ENCODE measurements at places on chromosomes 3 and 15.

GRCh38 chr3:34421762-34422161, 623.3 kb downstream of the PDCD6IP start:
- no peak for DNase-seq

GRCh38 chr15:33584797-33585196, 274.0 kb downstream of the RYR3 start:
- DNase-seq: no peak

- DNase-seq: no peak
These were observed 6.1 kb upstream of the MB21D2 start for GRCh38 chr3:192923731-192924130.

DNA sequence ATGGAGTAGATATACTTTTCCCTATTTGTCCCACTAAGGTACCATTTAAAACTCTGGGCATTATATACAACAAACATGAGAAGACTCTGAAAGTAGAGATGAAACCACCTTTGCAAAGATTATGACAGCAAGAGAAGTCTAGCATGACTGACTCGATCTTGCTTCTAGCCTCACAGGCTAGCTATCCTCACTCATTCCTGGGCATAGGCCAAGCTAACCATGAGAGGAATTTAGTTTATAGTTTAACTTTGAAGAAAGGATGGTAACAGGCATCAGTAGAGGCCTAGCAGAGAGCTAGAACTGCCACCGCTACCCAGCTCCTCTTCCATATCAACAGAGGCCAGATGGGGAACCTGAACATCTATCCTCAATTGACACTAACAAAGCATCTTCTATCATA, 63.5 kb upstream of the FSIP1 start:
- DNase-seq: no peak

DNA sequence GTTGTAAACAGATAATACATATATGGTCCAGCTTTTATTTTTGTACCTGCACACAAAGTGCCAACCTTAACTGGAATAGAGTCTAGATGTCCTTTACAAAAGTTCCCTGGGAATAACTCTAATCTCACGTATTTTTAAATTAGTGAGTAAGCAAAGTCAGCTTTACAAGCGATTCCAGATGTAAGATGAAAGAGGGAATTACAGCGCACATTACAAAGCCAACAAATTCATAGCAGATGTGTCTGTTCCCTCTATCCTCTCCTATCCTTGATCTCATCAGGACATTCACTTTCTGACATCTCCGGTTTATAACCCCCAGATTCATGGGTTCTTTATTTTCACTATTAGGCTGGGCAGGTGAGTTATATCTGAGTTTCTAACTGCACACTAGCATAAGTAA, 406.8 kb upstream of the ZNF385D start:
- DNase-seq: no peak

GRCh38 chr3:190646996-190647395, 133.1 kb downstream of the IL1RAP start:
- DNase-seq: no peak

DNA sequence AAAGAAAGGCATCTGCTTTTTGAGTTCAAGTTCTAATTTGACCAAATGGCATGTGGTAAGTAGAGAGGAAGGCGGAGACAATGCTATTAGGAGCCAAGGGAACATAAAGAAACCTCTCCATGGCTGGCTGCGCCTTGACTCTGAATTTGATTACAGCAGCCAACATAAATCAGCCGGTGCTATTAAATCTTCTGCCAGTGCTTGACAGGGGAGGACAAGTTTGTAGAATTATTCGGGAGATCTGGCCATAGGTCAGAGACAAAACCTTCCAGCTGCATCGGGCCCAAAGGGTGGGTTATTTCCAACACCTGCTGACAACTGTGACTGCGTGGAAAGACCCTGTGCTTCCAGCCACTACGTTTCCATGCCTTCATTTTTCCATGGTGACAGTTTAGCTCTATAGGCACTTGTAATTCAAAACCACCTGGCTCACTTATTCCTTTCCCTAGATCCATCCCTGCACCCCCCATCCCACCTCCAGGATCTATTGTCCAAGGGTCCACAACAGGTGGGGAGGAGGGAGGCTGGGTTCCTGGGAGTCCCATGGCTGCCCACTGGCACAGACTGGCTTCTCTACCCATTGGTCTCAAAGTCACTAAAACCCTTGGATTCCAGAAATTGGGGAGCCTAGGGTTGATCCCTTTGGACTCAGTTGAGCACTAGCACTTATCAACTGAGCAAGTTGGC, 15.9 kb downstream of the COLQ start:
- no peak for DNase-seq

DNA sequence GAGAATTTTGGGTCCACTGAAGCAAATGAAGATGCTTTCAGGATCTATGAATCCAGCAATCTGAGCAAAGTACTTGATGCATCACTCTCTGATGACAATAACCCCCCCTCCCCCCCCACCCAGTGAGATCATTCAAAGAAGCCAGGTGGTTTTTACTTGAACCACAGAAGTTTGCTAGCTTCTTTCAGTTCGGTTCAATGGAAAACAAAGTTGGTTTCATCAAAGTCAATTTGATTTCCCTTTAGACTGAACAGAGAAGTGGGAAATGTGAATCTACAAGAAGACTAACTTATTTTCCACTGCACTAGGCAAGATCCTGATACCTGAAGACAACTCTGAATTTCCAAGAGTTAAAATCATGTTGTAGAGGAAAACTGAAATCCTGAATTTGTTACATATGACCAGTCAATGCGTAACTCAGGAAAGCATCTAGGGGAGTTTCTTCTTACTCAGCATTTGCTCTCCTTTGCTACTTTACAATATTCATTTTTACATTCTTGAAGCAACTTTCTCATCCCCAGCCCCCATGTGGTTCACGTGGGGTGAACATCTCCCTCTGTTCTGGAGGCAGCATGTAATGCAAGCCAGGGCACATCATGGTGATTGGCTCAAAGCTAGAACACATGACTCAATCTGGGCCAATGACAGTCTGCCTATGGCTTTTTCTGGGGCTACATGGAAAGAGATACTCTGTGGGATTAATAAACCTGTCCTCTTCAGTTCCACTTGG, 572.6 kb downstream of the FOXP1 start:
- DNase-seq: no peak

DNA sequence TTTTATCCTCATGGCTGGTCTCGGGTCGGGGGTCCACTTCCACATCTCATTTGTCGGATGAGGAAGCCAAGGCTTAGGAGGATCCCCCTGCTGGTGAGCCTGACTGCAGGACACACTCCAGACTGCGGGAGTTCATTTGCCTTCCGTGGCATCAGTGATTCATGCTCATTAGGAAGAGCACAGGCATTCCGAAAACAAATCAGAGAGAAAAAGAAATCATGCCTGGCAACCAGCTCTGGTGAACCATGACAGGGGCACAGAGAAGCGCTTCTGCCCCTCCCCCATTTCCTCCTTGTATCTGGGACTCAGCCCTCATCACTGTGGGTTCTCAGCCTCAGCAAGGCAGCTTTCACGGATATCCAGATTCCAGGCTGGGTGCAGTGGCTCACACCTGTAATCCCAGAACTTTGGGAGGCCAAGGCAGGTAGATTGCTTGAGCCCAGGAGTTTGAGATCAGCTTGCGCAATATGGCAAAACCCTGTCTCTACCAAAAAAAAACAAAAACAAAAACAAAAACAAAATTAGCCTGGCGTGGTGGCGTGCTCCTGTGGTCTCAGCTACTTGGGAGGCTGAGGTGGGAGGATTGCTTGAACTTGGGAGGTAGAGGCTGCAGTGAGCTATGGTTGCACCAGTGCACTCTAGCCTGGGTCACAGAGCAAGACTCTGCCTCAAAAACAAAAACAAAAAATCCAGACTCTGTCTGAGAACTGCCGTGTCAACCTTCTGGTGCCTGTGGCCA, 28.4 kb downstream of the IRAK2 start:
- no peak for DNase-seq

- no peak for DNase-seq
These were observed 17.8 kb upstream of the P2RY12 start for GRCh38 chr3:151402349-151402748.

DNA sequence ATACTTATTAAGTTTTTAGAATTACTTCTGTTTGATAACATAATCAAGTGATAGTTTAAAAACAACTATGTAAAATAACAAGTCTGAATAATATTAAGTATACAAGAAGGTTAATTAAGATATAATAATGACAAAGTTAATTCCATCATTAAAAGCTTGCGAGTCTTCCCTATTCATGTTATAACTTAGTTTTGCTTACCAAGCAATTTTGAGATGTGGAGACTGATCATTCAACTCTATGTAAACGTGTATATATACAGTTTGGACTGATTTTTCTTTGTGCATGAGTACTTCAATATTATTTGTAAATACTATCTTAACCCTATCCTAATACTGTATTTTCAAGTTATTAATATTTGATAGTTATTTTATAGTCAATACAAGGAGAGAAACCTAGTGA, 870.9 kb downstream of the GBE1 start:
- DNase-seq: no peak

GRCh38 chr3:117019082-117019713, 309.6 kb downstream of the TUSC7 start:
- no peak for DNase-seq

- no peak for DNase-seq
These were observed 47.8 kb upstream of the ADGRG7 start for GRCh38 chr3:100561459-100562158.

DNA sequence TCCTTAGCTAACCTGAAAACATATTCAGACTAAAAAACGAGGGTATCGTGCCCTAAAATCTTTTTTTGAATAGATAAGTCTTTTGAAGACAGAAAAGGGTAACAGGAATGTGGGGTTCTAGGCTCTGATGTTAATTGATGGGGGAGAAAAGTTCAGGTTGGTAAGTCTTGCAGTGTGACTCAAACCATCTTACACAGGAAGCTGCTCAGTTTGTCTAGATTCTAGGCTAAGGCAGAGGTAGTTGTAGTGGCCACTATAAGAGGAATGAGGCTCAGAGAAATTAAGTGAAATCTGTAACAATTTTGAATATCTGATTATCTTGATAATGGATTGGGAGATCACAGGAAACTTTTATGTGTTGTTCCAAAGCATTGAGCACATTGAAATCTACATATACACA, 267.9 kb downstream of the PDCD6IP start:
- no peak for DNase-seq

GRCh38 chr15:43253431-43254403, 13.0 kb downstream of the TGM5 start:
- DNase-seq: no peak

DNA sequence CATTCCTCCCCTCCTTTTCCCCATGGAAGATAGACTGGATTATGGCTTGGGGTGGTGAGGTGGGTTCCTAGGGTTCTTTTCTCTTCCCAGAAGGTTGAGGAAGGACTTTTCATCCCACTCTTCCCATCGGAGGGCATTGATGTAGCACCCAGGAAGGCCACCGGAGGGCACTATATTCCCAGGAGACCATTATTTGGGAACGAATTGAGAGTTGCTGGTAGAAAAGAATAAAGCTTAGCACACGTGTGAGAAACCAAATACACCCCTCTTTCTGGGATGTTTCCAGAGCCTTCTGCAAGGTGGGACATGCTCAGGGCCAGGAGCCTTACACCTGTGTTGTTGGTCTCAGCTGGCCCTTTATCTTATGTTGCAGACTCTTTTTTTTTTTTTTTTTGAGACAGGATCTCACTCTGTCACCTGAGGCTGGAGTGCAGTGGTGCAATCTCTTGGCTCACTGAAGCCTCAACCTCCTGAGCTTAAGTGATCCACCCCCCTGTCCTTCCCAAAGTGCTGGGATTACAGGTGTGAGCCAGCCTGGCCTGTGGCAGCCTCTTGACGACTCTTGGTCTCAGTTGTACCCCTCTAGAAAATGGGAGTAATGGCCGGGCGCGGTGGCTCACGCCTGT, 6.3 kb upstream of the CDC25A start:
- DNase-seq: peak; percentile 12

DNA sequence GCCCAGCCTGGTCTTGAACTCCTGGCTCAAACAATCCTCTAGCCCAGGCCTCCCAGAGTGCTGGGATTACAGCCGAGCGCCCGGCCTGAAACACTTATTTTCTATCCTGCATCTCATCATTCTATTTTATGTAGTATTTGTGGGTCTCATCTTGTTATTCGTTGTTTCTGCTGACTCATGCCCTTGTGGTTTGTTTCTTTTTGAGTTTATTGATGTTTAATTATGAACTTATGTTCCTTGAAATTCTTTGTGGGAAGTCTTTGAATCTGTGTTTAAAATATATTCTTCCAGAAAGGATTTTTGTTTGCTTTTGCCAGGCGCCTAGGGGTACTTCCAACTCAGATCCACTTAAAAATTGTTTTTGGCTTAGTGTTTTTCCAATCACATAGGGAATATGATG, 78.3 kb upstream of the C15orf39 start:
- DNase-seq: no peak

GRCh38 chr3:2659896-2660295, 450.3 kb downstream of the IL5RA start:
- no peak for DNase-seq

DNA sequence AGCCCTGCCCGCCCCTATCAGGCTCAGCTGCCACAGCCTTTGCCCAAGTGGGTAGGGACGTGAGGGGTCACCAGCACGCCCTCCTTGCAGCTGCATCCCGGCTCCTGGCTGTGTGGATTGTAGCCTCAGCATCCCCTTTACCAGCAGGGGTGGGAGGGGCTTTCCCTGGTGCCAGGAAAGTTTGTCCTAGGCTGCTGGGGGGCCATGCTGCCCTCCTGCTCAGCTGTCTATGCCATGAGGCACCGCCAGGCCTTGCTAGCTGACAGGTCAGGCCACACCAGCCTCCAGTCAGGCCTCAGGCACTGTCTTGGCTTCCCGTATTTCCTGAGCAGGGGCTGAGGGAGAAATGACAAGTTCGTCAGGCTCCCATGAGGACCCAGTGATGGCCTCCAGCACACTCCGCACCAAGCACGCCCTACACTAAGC, 32.3 kb downstream of the TKT start:
- DNase-seq: no peak

- no peak for DNase-seq
These were observed 250.1 kb upstream of the WNT5A start for GRCh38 chr3:55737186-55737585.

DNA sequence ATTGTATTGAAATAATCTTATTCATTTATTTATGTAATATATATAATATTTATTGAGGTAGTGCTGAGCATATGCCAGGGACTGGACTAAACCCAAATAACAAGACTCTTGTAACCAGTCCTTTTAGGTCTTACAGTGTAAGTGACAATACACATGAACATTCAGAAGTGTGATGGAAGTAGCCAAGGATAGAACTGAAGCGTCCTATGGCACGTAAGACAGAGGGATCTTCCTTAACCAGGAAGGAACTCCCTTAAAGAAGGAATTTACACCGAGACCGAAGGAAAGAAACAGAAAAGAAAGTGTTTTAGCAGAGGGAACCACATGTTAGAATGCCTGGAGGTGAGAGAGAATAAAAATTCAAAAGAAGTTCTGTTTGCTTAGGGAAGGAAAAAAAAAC, 23.6 kb upstream of the CLDN1 start:
- no peak for DNase-seq

GRCh38 chr3:188294823-188295487, 141.0 kb downstream of the LPP start:
- no peak for DNase-seq

- no peak for DNase-seq
These were observed 474.1 kb downstream of the FOXP1 start for GRCh38 chr3:71109241-71109976.

- DNase-seq: no peak
These were observed 31.1 kb downstream of the CYFIP1 start for GRCh38 chr15:22949074-22949547.

- no peak for DNase-seq
These were observed 7.1 kb upstream of the TTC14 start for GRCh38 chr3:180594631-180595558.

GRCh38 chr15:68264282-68264681, 13.3 kb upstream of the FEM1B start:
- DNase-seq: no peak

Data from C1 segment of cervical spinal cord (tissue), 14 donors.